Caco-2 (cell line): ENCODE measurements at places on chromosomes 12 and 14.
A peak's percentile ranks its signal among the peaks of the same experiment; 100 is the strongest.

- no peak overlapping the region for H3K27ac ChIP-seq
- no peak for DNase-seq
- H3K27me3 ChIP-seq, result no peaks in the 10 kb centered on the region
- no peak overlapping the region for H3K4me3 ChIP-seq
- H3K36me3 ChIP-seq, result peaks cover 5% of the 10 kb centered on the region
These were observed 28.5 kb upstream of the NXPH4 start for GRCh38 chr12:57188090-57188425.

DNA sequence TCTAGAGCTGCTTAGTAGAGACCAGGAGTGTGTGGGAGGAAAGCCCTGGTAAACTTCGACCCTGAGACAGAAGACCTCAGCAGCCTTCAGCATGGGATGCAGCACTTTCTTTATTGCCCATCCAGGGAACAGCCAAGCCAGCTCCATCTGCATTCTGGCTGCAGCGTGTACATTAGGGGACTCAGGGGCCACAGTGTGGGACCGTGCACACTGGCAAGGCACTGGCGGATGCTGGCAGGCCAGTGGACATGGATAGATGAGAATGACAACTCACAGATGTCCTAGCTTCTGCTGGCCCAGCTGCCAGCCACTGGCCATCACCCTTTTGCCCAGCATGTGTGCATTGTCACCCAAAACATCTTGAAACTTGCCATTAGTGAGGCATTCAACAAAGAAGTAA, 12.5 kb downstream of the PLD4 start:
- no peak overlapping the region for H3K4me3 ChIP-seq
- H3K27ac ChIP-seq, result no peak overlapping the region
- 0 out of 2 replicates have a peak, but pooled peaks cover 3% of the 10 kb centered on the region for H3K4me1 ChIP-seq
- no peak for DNase-seq
- peaks cover 3% of the 10 kb centered on the region for H3K27me3 ChIP-seq
- H3K36me3 ChIP-seq, result no peaks in the 10 kb centered on the region

DNA sequence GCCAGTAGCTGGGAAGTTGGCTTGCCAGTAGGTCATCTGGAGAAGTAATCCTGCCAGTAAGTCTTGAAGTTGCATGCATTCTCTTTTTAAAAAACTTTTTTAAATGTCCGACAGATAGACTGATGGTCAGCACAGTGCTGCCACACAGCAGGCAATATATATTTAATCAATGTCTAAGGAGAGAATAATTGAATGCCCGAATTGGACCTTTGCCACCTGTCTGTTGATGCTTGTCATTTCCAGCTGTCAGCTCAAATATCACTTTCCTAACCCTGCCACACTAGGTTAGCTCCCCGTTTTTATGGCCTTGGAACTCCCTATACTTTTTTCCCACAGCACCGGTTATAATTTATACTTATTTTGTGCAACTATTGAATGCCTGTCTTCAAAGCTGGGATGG, 2.1 kb upstream of the SLC15A4 start:
- no peak overlapping the region for H3K4me3 ChIP-seq
- H3K4me1 ChIP-seq, result peaks cover 6% of the 10 kb centered on the region; the same call in 1 of the 2 replicates
- no peaks in the 10 kb centered on the region for H3K27me3 ChIP-seq
- no peak for DNase-seq
- H3K27ac ChIP-seq, result no peak overlapping the region
- H3K36me3 ChIP-seq, result no peaks in the 10 kb centered on the region

- no peak overlapping the region for H3K4me3 ChIP-seq
- no peaks in the 10 kb centered on the region for H3K4me1 ChIP-seq
- DNase-seq, result no peak
- no peak overlapping the region for H3K27ac ChIP-seq
- H3K36me3 ChIP-seq, result no peaks in the 10 kb centered on the region
These were observed 63.6 kb upstream of the DLK1 start for GRCh38 chr14:100662879-100663760.

- H3K36me3 ChIP-seq, result no peaks in the 10 kb centered on the region
- H3K4me1 ChIP-seq, result peaks cover 42% of the 10 kb centered on the region
- peak overlapping the region; percentile 21 for H3K27ac ChIP-seq
- H3K4me3 ChIP-seq, result no peak overlapping the region
- no peak for DNase-seq
These were observed 2.3 kb downstream of the HDAC7 start for GRCh38 chr12:47817272-47818006.

- DNase-seq, result no peak
- H3K4me3 ChIP-seq, result no peak overlapping the region
- H3K4me1 ChIP-seq, result no peaks in the 10 kb centered on the region
- no peak overlapping the region for H3K27ac ChIP-seq
- H3K36me3 ChIP-seq, result no peaks in the 10 kb centered on the region
- no peaks in the 10 kb centered on the region for H3K27me3 ChIP-seq
These were observed 327.0 kb downstream of the BCL11B start for GRCh38 chr14:98944989-98945388.

DNA sequence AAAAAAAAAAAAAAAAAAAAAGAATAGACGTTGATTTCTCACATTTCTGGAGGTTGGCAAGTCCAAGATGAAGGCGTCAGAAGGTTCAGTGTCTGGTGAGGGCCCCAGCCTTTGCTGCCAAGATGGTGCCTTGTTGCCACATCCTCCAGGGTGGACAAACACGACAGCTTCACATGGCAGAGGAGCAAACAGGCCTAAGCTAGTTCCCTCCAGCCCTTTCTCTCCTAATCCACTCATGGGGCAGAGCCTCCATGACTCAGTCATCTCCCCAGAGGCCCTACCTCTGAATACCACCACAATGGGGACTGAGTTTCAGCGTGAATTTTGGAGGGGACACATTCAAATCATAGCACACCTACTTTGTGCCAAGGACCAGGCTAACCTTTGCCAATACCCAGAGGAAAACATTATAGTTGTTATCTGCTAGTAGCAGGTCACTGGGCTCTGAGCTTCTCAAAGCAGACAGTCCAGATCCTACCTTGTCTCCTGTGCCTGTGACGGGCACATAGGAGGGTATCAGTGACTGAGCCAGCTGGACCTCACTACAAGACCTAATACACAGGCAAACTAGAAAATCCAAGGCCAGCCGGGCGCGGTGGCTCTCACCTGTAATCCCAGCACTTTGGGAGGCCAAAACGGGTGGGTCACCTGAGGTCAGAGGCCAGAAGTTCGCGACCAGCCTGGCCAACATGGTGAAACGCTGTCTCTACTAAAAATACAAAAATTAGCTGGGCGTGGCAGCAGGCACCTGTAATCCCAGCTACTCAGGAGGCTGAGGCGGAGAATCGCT, 10.5 kb upstream of the BCL11B start:
- H3K27me3 ChIP-seq, result no peaks in the 10 kb centered on the region
- H3K4me3 ChIP-seq, result no peak overlapping the region
- H3K4me1 ChIP-seq, result no peaks in the 10 kb centered on the region
- H3K27ac ChIP-seq, result no peak overlapping the region

GRCh38 chr14:23454445-23454856, 15.1 kb upstream of the NGDN start:
- H3K4me3 ChIP-seq, result no peak overlapping the region
- H3K27ac ChIP-seq, result no peak overlapping the region
- no peaks in the 10 kb centered on the region for H3K27me3 ChIP-seq
- peaks cover 14% of the 10 kb centered on the region for H3K4me1 ChIP-seq
- H3K36me3 ChIP-seq, result no peaks in the 10 kb centered on the region
